ENCODE measurements at places on chromosomes 16 and 17.
A peak's percentile ranks its signal among the peaks of the same experiment; 100 is the strongest.

DNA sequence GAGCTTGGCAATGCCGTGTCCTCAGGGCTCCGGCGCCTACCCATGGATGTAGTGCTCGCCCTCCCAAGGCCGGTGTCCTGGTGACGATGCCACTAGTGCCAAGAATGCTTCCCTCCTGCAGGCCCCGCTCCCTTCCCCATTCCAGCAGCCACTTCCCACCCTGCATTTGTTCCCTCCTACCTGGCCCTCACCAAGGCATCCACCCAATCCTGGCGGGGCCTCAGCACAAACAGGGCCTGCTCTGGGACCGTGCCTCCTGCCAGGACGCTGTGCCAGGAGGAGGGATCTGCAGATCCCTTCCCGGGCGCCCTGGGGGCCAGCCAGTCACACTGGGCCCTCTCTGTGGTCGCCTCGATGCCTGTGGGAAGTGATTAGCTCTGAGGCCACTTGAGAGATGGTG is 25.1 kb downstream of the ABR start:
- no peak for DNase-seq

DNA sequence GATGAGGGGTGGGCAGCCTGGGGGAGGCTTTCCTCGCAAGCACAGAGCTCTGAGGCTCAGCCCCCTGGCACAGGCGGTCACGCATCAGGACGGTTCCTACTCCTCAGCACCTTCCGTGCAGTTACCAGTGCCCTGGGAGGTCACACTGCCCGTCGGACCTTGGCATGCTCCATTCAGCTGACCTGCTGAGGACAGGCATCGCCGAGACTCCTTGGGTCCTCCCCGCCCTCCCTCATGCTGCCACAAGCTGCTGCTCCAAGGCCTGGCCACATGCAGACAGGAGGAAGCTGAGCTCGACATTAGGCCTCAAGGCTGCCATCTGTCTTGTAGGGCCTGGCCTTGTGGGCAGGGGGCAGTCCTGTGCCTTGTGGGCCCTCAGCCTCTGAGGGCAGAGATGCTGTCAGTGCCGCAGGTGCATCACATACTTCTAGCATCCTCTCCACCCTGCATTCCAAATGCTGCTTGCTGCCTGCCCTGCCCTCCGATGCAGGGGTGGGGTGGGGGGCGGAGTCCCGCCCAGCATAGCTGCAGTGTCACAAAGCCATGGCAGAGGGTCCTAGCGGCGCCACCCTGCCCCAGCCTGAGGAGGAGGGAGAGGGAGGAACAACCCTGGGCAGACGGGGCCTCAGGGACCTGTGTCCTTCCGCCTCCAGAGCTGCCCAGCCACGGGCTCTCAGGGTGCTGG is 9.3 kb downstream of the C16orf90 start:
- no peak for DNase-seq

GRCh38 chr16:84735849-84736586 is 36.2 kb downstream of the USP10 start:
- no peak for DNase-seq

- no peak for DNase-seq
These were observed 408 bp downstream of the ADGRG1 start for GRCh38 chr16:57628783-57629293.

GRCh38 chr16:22843856-22844255 is 29.9 kb downstream of the HS3ST2 start:
- no peak for DNase-seq

DNA sequence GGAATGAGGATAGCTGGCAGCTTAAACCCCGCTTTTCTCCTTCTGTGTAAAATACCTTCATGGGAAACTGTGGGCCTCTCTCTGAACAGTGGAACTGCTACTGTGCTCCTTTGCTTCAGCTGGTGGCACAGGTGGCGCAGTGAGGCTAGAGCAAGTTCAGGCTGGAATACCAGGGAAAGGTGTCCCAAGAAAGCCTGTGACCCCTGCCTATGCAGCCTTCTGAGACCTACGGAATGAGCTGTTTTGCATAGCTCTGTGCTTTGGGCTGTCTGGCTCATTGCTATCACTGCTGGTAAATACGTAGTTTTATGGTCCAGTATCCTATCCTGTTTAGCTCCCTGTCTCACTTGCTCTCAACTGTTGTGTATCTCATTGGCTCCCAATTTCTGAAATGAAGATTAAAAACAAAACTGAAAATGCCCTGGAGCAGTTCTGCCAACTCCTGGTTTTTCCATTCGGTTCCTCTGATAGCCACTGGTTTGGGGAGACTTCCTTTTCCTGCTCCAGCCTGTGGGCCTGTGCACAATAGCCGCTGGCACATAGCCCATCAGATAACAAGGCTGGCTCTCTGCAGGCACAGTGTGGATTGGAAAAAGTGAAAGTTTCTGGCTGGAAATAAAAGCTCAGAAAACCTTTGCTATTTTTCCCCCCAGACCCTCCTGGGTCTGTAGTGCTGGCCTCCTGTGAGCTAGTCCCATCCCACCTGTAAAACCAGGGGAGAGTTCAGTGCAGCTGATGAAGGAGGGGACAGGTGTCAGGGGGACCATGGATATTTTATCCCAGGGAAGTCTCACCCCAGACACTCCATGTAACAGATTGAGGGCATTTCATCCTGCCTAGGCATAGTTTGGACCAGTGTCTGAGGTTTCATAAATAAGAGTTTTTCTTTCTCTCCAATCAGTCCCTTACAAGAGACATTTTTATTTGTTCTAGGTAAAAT is 24.0 kb downstream of the LIMD2 start:
- DNase-seq: no peak

DNA sequence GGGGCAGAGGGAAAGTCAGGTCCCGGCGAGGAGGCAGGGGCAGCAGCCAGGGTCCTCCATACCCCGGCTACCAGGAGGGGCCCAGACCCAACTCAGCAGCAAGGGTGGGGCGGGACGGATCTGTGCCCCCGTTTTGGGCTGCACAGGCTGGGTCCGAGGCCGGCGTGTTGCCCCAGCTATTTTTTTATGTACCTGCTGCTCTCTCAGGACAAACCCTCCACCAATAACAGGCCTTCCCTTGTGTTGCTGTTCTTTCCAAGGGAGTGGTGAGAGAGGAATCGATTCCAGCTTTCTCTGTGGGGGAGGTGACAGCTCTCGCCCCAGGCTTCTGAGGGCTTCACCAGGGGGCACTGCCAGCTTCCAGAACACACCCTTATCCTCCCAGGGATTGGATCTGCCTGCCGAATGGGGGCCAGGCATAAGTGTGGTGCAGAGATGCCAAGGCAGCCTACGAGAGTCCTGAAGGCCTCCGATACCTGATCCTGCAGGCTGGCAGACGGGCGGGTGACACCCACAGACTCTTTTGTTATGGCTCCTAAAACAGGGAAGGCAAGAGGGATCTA is 22.3 kb downstream of the RTN4RL1 start:
- DNase-seq: no peak

GRCh38 chr17:63519972-63520882 is 2.9 kb upstream of the KCNH6 start:
- no peak for DNase-seq

- DNase-seq: no peak
These were observed 20.8 kb downstream of the FANCA start for GRCh38 chr16:89795676-89796075.

DNA sequence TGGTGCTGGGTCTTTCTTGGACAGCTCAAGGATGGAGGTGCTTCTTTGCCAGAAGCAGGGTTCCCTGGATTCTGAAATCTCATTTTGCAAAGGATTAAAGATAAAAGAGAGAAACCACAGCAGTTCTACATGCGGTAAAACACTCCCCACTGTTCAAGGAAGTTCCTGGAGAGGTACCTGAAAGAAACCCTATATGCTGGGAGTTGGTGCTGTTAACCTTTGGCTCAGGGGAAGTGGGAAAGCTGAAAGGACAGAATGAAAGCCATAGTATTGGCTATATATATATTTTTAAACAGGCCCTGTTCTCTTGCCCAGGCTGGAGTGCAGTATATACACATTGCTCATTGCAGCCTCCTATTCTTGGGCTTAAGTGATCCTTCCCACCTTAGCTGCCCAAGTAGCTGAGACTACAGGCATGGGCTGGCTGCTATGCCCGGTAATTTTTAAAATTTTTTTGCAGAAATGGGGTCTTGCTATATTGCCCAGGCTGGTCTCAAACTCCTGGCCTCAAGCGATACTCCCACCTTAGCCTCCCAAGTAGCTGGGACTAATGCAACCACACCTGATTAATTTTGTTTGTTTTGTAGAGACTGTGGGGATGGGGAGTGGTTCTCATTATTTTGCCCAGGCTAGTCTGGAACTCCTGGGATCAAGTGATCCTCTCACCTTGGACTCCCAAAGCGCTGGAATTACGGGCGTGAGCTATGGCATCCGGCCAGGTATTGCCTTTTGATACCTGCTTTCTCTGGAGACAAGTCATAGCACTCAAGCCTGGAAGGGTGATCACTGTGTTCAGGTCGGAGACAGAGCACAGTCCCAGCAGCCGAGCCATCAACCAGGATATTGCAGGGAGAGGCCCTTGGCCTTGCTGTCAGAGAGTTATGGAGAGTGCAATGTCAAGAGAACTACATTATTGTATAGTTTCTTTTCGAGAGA is 55.2 kb downstream of the MSI2 start:
- DNase-seq: no peak

GRCh38 chr17:54967621-54968261 is 713 bp downstream of the COX11 start:
- peak; percentile 84 for DNase-seq

- DNase-seq: peak; percentile 68
These were observed at the start of gene EVPLL for GRCh38 chr17:18377437-18378204. Gene EVPLL (plus strand): TSS chr17:18377778. CDS start chr17:18380938, 3,160 bp downstream.

- peak; percentile 85 for DNase-seq
These were observed 196.7 kb upstream of the GSE1 start for GRCh38 chr16:85416228-85417109.

GRCh38 chr16:1770328-1771187 is 785 bp downstream of the NME3 start:
- DNase-seq: peak; percentile 60

DNA sequence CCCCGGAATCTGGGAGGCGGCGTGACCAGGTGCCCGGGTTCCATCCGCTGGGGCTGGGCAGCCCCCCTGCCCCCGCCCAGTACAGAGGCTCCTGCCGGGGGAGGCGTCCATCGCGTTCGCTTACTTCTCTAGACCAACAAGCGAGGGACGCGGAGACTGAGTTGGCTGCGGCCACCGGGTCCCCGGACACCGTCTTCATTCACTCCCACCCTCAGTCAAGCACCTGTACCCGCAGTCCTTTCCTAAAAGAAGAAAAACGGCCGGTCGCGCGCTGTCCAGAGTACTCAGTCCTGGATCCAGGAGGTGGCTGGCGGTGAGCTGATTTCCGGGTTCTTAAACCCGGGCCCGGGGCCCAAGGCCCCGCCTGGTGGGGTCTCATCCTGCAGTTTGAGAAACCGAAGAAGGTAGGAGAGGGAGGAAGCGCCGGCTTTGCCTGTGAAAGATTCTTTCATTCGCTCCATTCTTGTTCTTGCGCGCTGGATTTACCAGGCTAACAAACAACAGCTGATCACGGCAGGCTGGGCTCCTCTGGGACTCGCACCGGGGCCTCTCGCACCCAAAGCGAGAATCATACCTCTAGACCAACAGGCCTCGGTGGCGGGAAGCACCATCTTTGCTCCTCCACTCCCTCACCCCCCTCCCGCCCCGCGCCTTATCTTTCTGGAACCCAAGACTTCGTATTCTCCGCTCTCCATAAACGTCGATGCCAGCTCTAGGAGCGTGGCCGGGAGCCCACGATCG is 17.4 kb upstream of the OR1F1 start:
- no peak for DNase-seq

- DNase-seq: no peak
These were observed at the start of gene SYCE1L for GRCh38 chr16:77199211-77199610. Gene SYCE1L (plus strand): TSS chr16:77199408. CDS start chr16:77199452, 44 bp downstream.

- no peak for DNase-seq
These were observed 256.7 kb downstream of the CDH11 start for GRCh38 chr16:64865069-64865696.

GRCh38 chr17:39084558-39084957 is 66.9 kb downstream of the PLXDC1 start:
- peak; percentile 82 for DNase-seq

DNA sequence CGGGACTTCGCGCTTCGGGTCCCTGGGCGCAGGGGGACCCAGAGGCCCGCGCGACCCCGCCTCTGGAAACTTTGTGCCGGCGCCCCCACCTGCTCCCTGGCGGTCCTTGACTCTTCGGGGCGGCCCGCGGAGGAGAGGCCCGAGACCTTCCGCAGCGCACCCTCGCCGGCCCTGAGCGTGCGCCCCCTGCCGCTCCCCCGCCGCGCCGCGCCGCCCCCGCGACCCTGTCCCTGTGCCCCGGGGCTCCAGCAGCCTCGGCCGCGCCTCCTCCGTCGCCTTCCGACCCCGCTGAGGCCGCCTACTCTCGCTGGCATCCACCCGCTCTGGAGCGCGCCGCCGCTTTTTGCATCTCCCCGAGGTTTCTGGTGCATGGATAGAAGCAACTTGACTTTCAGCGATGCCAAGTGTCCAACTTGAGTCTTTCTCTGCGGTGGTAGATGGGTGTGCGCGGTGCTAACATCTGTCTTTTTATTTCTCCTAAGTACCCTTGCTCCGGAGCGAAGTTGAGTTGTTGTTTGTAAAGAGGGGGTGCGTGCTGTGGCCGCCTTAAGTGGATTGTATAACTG is 414 bp downstream of the DUSP14 start:
- peak; percentile 90 for DNase-seq

DNA sequence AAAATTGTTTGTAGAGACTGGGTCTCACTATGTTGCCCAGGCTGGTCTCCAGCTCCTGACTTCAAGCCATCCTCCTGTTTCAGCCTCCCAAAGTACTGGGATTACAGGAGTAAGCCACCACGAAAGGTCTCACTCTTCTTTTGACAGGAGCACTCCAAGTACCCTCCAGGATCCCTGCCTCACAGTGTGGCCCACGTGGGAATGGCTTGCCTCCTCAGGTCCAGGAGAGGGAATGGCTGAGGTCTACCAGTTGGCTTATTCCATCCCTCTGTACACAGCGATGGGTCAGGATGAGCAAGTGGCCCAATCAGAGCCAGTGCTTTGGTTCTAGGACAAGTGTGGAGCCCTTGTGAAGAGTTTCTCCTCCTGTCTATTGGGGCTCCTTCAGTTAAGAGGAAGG is 73.7 kb upstream of the ZNF423 start:
- no peak for DNase-seq

- DNase-seq: no peak
These were observed 100.1 kb downstream of the RAB11FIP4 start for GRCh38 chr17:31491376-31492131.

Data from D341Med (cell line).